ENCODE measurements at places on chromosomes 1 and 21.

GRCh38 chr1:234608025-234608910 lies 1.7 kb downstream of the IRF2BP2 start:
- DNase-seq, result peak; percentile 94

GRCh38 chr1:168422203-168422847 lies 121.5 kb downstream of the XCL2 start:
- DNase-seq, result no peak

- no peak for DNase-seq
Measured at GRCh38 chr1:22562584-22563583, at the start of gene EPHA8. TSS of gene EPHA8 (plus strand) at chr1:22563489. CDS start at chr1:22563636, 147 bp downstream.

DNA sequence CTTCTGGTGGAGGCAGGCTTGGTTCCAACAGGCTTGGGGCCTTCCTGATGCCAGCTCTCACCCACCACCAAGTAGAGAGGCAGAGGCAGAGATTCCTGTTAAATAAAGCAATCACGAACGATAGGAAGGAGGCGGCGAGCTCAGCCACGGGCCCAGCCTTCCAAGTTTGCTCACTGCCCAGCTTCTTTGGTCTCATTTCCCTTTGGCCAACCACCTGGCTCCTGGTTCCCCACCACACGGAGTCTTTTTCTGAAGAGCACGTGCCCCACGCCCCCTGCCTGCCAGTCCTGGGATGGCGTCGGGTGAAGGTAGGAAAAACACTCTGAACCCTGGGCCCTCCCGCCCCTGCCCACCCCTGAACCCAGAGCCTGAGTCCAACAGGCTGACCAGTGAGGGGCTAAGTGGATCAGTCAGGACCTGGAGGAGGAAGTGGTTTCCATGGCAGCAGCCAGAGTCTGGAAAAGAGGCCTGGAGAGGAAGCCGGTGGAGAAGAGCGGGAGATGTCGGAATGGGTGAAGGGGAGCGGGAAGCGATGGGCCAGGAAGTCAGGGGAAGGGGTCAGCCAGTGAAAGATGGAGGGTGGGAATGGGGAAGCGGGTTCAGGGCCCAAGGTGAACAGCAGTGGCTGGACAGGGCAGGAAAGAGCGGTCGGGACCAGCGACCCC lies 158.2 kb upstream of the KLHDC7A start:
- no peak for DNase-seq

DNA sequence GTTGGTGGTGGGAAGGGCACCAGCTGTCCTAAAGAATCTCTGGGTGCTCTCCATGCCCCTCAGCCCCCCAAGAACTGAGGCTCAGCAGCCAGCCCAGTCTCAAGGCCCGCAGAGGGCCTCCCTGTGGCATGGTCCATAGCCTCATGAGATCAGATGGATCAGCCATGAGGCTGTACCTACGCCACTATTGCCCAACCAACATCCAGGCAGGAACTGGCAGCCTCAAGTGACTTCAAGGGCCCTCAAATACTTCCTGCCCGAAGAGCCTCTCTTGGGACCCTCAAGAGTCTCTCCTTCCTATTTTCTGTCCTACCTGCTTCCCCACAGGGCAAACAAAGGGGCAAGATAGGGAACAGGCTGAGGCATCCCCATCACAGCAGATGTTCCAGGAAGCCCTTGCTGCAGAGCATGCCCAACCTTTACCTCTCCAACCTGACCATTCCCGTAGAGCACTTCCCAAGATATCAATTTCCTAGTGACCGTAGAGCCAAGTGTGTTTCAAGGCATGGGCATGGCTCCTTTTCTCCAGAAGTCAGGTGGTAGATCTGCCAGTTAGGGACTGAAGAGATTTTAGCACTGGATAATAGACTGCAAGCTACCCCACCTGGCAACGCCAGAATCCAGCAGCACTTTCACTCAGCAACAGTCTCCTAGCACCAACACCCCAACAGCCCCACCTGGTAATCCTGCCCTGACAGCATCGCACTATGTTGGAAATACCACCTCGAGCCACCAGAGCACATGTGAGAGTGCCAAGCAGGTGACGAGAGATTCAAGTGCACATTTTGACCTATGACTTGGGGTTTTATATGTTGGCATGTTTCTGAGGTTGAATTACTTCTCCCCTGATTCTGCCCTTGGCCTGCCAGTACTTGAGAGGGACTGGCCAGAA lies 13.7 kb upstream of the MFSD2A start:
- no peak for DNase-seq
